ENCODE measurements at places on chromosomes 5 and 9. TPM values are rescaled to one million over a fixed set of nuclear protein-coding genes. Genes with fewer than 3 reads are reported as not detected.
A peak's percentile ranks its signal among the peaks of the same experiment; 100 is the strongest.

Gene PCDHB11
- total RNA-seq: 0.18 TPM

- DNase-seq: peak; percentile 35
These were observed 22.7 kb upstream of the ENHO start for GRCh38 chr9:34545497-34545896.

- DNase-seq: peak; percentile 64
These were observed 6.3 kb downstream of the RAPGEF1 start for GRCh38 chr9:131733541-131734061.

DNA sequence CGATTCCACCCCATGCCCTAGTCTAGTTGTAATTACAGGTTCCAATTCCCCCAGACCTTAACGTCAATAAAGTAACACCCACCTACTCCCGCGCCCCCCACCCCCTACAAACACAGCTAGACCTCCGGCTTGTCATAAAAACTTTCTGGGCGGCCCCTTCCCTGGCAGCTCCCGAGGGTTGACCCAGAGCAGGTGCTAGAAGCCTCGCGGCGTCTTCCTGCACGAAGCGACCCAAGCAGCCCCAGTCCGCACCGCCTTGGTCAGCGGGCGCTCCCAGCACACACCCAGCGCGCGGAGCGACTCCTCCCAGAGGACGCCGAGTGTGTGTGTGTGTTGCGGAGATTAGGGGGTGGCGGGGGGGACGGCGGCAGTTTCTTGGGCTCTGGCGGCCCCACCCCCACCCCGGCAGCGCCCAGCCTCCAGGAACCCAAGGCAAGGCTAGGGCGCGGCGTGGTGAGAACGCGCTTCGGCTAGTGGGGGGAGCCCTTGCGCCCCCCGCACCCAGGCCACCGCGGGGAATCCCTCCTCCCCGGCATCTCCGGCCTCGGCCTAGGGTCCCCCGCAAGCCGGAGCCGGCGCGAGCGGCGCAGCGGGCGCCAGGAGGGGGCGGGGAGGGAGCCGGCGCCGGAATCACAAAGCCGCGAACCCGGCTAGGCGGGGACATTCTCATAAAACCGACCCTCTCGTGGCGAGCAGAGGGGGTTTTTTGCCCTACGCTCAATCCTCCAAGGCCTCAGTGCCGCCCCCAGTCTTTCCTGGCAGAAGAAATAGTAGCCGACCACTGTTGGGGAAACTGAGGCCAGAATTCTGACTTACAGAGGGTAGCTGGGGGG, 2.2 kb downstream of the PCDH1 start:
- peak; percentile 88 for DNase-seq

Measured in H7 (cell line).